ENCODE measurements at places on chromosomes 7 and 10. TPM values are rescaled to one million over a fixed set of nuclear protein-coding genes. Genes with fewer than 3 reads are reported as not detected.

Gene FRMD4A
- 162 TPM for total RNA-seq

Gene ELN
- 1.8 TPM for total RNA-seq

- no peak for DNase-seq
Measured at GRCh38 chr7:1240517-1241257, 8.0 kb downstream of the UNCX start.

GRCh38 chr10:76113952-76114351 is 682.5 kb downstream of the LRMDA start:
- no peak for DNase-seq

GRCh38 chr10:15220445-15220844 is 52.0 kb upstream of the NMT2 start:
- DNase-seq, result no peak

DNA sequence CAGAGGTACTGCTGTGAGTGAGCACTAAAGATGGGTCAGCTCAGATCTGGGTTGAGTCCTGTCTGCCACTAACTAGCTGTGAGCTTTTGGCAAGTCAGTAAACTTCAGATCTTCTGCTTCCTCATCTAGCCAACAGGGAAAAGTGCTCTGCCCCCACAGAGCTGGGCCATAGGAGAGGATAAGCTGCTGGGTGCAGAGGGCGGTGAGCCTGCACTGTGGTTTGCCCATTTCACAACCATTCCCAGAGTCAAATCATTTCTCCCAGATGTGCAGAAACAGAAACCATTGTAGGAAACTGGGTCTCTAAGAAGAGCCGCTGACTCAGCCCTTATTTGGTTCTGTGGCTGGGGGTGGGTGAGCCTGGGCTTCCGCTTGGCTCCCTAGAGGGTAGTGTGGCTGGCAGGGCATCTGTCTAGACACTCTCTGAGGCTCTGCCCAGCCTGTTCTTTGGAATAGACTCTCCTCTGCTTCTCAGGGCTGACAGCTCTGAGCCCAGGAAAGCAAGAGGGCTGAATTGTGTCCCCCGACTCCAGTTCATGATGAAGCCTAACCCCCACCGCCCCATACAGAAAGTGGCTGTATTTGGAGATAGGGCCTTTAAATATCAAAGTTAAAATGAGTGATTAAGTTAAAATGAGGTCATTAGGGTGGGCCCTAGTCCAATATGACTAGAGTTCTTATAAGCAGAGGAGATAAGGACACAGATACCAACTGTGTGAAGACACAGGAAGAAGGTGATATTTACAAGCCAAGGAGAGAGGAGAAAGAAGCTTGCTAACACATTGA is 29.5 kb upstream of the ARHGAP22 start:
- no peak for DNase-seq

DNA sequence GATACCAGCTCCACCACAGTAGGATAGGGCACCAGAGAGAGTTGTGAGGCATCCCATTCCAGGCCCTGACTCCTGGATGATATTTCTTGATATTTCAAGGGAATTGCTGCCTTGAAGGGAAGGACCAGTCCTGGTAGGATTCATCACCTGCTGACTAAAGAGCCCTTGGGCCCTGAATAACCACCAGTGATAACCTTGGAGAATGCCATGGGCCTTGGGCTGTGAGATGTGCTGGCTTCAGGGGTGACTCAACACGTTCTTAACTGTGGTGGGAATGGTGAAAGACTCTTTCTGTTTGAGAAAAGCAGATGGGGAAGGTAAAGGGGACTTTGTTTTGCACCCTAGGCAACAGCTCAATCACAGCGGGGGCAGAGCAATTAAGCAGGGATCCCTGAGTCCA is 21.4 kb upstream of the ASZ1 start:
- DNase-seq, result no peak

- DNase-seq, result no peak
Measured at GRCh38 chr10:85986777-85987176, 379.8 kb downstream of the GRID1 start.

- DNase-seq, result no peak
Measured at GRCh38 chr7:26397796-26398426, 106.2 kb downstream of the SNX10 start.

Data from glomerular endothelial cell (primary cell).